ENCODE measurements at places on chromosomes 5 and 9.
A peak's percentile ranks its signal among the peaks of the same experiment; 100 is the strongest.

GRCh38 chr5:159120446-159120845, 20.7 kb upstream of the EBF1 start:
- DNase-seq, result no peak

- no peak for DNase-seq
Measured at GRCh38 chr9:7293091-7293490, 506.5 kb downstream of the DMAC1 start.

- no peak for DNase-seq
Measured at GRCh38 chr5:125882061-125882460, 541.1 kb upstream of the GRAMD2B start.

- no peak for DNase-seq
Measured at GRCh38 chr9:78666818-78667414, 370.0 kb downstream of the PSAT1 start.

DNA sequence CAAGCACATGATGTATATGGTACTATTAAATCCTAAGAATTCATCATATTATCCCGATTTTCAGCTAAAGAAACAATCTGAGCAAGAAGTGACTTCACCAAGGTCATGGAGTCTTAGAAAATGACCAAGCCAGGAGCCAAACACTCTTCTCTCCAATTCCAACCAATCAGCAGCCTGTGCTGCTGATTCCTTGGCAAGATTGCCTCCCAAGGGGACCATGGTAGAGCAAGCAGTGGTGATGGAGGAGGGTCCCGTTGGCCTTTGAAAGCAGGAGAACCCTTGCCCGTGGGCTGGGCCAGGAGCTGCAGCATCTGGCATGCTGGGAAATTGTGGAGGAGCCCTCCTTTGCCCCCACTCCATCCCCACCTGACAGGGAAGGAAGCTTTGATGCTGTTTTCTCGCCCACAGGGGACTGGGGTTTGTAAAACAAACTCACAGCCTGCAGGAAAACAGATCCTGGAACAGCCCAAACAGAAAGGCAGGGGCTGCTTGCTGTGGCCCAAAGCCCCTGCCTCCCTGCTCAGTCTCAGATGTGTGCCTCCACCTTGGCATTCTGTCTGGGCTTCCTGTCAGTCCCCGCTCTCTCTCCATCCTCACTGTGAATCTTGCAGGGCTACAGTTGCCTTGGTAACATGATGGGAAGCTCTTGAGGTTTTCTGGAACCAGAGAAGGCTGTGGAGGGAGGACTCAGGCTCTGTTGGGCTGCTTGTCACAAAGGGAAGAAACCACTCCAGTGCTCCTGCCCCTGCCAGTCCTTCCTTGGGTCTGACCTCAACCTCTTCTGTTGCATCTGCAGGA, 70.8 kb upstream of the HSPA9 start:
- no peak for DNase-seq

GRCh38 chr5:128673000-128673399, 135.0 kb upstream of the FBN2 start:
- DNase-seq, result no peak

DNA sequence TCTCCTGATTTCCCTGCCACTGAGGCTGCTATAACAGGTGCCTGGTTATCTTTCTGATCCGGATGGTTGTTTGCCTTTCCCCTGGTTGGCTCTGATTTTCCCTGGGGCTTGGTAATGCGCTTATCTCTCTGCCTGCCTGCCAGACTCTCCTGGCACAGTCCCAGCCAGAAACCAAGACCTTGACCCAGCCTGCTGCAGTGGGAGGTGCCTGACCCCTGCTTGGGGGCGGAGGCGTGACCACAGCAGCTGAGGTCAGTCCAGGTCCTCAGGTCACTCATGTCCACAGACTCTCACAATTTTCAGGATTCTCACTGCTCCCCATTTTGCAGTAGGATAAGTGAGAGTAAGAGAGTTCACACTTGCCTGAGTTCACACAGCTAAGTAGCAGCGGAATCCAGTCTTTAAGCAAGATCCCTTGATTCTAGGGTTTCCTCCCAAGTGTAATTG, 24.4 kb upstream of the SYNPO start:
- no peak for DNase-seq

GRCh38 chr5:91126888-91127287, 256.2 kb downstream of the ARRDC3 start:
- no peak for DNase-seq

- no peak for DNase-seq
Measured at GRCh38 chr5:85345818-85346217, 961.1 kb upstream of the EDIL3 start.

GRCh38 chr5:63878788-63879187, 83.5 kb downstream of the HTR1A start:
- no peak for DNase-seq

GRCh38 chr9:114591291-114591787, 3.8 kb downstream of the ATP6V1G1 start:
- DNase-seq, result no peak

- DNase-seq, result no peak
Measured at GRCh38 chr9:127557466-127557869, 54.6 kb upstream of the STXBP1 start.

GRCh38 chr9:14960881-14961280, 50.7 kb upstream of the FREM1 start:
- DNase-seq, result no peak

GRCh38 chr9:112945620-112946208, 55.0 kb upstream of the SLC46A2 start:
- DNase-seq, result no peak

GRCh38 chr5:127254729-127255284, 35.8 kb upstream of the MEGF10 start:
- peak; percentile 10 for DNase-seq

DNA sequence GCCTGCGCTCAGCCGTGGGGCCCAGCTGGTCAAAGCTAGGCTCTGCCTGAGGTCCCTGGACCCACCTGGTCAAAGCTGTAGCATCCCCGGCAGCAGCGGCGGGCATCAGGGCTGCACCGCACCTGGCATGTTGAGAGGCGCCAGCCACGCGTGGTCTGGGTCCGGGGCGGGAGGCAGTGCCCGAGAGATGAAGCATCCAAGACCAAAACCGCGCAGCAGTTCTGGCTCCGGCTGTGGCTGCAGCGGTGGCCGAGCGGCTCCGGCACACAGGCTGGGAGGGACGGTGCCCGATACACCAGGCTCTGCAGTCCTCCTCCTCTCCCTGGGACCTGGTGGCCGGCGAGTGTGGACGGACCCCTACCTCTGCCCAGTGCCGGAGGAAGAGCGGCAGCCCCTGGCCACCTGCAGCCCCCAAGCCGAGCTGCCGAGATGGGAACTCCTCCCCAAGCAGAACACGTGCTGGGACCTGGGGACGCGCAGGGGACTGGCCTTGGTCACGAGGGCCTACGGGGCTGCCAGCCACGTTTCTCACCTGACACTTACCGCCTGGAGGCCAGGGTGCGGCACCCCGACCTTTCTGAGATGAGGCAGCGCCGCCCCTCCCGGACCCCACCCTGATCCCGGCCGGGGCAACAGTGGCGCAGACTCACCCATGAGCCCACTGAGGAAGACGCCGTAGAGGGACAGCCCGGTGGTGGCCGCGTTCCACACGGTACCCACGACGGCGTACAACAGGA, 33.0 kb downstream of the SLC9A3 start:
- DNase-seq, result no peak

GRCh38 chr9:31700252-31701045, 684.0 kb upstream of the ACO1 start:
- DNase-seq, result no peak

DNA sequence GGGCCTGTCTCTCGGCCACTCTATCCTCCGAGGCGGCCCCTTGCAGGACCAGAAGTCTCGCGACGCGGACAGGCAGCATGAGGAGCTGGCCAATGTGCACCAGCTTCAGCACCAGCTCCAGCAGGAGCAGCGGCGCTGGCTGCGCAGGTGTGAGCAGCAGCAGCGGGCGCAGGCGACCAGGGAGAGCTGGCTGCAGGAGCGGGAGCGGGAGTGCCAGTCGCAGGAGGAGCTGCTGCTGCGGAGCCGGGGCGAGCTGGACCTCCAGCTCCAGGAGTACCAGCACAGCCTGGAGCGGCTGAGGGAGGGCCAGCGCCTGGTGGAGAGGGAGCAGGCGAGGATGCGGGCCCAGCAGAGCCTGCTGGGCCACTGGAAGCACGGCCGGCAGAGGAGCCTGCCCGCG, 283.5 kb downstream of the ARHGEF28 start:
- DNase-seq, result no peak

- DNase-seq, result peak; percentile 19
Measured at GRCh38 chr5:112372543-112372942, 46.5 kb downstream of the EPB41L4A start.

GRCh38 chr5:172659570-172659908, 18.5 kb downstream of the NEURL1B start:
- DNase-seq, result no peak

DNA sequence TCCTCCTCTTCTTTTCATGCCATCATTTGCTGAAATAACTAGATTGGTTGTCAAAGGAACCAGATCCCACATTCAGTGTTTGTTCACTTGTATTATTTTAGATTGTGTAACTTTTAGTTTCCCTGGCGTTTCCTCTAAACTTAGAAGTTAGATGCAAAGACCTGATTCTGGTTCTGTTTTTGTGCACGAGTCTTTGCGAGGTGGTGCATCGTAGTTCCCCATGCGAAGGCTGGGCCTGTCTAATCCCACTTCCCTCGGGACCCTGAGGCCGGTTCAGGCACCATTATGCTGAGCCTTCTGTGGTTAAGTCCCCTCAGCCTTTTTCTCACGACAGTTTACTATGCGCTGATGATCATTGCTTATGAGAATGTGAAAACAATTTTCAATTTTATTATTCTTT, 219.1 kb upstream of the OTULINL start:
- no peak for DNase-seq

GRCh38 chr5:74123929-74124328, 497.9 kb downstream of the ARHGEF28 start:
- no peak for DNase-seq

DNA sequence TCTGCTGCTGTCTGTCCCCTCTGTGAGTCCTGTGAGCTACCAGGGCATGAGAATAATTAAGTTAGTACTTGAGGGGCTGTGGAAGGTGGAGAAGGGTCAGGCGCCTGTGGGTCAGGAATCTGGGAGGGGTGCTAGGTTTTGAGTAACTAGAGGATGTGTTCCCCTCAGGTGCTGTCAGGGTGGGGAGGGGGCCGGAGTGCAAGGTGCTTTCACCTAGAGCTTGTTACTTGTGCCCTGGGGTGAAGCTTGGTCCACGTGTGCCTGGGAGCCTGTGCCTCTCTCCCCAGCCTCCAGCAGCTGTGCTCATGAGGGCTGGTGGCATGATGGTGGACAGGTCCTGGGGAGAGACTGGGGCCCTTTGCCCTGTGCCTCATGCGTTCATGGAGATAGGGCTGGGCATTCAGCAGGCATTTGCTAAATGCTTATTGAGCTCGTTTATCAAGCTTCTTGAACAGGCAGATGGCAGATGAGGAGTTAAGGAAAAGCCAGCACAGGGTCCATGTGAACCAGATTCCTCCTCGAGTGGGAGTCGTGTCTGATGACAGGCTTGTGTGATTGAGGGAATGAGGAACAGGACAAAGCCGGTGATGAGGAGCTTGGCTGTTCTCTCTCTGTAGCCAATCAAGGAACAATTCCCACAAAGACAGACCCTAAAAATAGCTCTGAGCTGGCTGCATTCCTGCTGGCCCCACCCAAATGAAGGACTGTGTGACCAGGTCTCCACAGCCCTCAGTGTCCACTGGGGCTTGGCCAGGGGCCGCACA, 40.9 kb downstream of the CACNA1B start:
- no peak for DNase-seq

GRCh38 chr5:147276497-147276896, 41.7 kb downstream of the STK32A start:
- no peak for DNase-seq

DNA sequence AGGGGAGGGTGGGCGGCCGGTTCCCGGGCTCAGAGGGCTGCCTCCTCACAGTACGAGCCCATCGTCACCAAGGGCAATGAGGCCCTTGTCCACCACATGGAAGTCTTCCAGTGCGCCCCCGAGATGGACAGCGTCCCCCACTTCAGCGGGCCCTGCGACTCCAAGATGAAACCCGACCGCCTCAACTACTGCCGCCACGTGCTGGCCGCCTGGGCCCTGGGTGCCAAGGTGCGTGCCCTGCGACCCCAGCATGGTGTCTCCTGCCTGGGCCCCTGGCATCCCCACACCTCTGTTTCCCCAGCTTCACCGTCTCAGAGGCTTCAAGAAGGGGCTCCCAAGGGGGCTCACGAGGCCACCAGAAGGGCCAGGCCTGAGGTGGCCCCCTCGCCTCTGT, 7.2 kb downstream of the DBH start:
- no peak for DNase-seq

DNA sequence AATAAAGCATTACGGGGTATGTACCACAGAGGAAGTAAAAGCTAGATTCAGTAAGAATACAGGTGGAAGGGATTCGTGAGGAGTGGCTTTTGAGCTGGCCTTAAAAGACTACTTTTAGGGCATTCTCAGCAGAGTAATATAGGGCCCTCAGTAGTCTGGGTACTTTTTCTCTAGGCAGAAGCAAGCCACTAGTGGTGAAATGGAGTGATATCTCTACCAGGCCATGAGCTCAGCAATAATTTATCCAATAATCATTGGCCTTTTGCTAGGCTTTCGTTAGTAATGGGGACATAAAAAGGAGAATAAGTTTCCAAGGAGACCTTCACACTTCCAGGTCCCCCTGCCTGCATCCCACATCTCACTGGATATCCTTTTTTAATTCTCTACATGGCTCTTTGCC, 1.7 kb downstream of the POLR3G start:
- no peak for DNase-seq

DNA sequence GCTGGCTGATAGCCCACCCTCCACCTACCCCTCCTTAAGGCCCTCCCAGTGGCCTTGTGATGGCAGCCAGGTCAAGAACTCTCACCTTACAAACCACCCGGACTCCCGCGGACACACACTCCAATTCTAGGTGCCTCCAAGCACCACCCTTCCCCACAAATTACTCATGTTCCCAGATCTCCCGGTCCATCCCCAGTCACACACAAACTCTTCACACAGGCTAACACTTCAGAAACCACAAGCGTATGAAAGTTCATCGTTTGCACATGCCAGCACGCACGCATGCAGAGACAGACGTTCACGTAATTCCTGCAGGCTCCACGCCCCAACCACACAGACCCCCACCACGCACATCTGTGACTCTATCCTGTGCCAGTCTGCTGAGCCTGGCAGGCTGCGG, 18.0 kb downstream of the NR5A1 start:
- DNase-seq, result peak; percentile 65

GRCh38 chr5:176878906-176879662, 20.1 kb downstream of the HK3 start:
- no peak for DNase-seq
